Kidney epithelial cell (primary cell): ENCODE measurements at places on chromosomes 13 and 19.

- DNase-seq = no peak
These were observed 34.9 kb upstream of the RCBTB2 start for GRCh38 chr13:48567515-48568369.

- no peak for DNase-seq
These were observed 15.1 kb downstream of the CRTC1 start for GRCh38 chr19:18698321-18699167.

DNA sequence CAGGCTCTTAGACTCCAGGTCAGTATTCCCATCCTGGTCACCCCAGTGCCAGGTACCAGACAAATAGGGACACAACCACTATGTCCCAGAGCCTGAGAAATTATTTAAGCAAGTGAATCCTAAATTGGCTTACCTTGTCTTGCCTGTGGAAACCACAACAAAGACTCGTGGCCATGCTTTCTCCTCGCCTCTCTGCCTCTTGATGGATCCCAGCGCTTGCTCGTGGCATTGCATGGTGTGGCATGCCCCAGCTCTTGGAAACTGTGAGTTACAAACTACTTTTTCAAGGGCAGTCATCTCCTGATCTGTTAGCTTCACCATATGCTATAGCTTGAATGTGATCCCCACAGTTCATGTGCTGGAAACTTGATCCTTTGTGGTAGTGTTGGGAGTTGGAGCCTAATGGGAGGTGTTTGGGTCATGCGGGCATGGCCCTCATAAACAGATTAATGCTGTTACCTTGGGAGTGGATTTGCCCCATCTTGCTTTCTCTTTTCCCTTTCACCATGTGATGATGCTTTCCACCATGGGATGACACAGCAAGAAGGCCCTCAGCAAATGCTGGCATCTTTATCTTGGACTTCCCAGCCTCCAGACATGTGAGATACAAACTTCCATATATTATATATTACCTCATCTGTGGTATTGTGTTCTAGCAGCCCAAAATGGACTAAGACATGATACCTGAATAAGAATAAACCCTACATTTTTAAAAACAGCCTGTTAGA, 31.2 kb downstream of the SPRYD7 start:
- no peak for DNase-seq

- DNase-seq = no peak
These were observed 16.9 kb downstream of the DZIP1 start for GRCh38 chr13:95627590-95627989.

DNA sequence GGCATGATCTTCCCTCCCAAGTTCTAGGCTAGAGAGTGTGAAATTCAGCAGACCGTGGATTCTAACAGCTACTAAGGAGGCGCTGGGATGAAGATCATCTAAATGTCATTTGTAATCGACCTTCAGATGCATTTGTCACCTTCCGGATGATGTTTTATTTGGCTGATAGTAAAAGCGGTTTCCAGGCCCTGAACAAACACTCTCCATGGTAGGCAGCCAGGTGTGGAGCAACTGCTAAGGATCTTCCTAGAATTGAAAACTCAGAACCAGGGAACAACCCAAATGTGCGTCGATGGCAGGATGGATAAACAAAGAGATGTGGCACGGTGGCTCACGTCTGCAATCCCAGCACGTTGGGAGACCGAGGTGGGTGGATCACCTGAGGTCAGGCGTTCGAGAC, 107.2 kb upstream of the CACNA1A start:
- DNase-seq = no peak

GRCh38 chr13:51924756-51925544, 63.2 kb downstream of the CCDC70 start:
- DNase-seq = no peak

- no peak for DNase-seq
These were observed at the start of gene CNOT3 for GRCh38 chr19:54137699-54138488. Gene CNOT3 (plus strand): TSS chr19:54137762. CDS start chr19:54142979, 5,217 bp downstream.

GRCh38 chr13:50950849-50951248, 41.3 kb downstream of the RNASEH2B start:
- DNase-seq = no peak

DNA sequence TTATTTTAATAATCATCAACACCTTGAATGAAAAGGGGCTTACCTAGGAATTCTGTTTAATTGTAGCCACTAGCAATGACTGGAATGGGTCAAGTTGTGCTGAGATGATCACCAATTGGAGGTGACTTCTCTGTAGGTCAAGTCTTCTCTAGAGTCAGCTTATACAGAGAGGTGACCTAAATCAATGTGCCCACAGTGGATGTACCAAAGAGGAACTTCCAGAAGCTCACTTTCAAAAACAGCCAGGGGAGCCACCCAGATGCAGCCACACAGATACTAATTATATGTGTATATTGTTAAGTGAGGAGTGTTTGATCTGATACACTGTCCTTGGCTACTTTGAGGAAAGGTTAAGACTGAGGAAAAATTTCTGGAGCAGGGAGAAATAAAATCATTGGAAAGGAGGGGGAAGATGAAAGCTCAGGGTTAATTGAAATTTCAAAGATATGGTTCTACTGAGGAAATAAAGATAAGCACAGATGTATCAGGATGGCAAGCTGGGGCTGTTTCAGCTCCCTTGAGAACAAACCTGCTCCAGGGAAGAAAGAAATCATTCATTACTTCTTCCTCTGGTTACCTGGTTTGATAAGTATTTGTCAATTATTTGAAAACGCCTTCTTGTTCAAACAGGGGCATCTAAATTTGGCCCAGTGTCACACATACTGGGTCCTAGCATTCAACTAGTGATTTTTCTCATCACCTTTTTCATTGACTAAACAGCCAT, 5.1 kb downstream of the GPR183 start:
- DNase-seq = no peak

DNA sequence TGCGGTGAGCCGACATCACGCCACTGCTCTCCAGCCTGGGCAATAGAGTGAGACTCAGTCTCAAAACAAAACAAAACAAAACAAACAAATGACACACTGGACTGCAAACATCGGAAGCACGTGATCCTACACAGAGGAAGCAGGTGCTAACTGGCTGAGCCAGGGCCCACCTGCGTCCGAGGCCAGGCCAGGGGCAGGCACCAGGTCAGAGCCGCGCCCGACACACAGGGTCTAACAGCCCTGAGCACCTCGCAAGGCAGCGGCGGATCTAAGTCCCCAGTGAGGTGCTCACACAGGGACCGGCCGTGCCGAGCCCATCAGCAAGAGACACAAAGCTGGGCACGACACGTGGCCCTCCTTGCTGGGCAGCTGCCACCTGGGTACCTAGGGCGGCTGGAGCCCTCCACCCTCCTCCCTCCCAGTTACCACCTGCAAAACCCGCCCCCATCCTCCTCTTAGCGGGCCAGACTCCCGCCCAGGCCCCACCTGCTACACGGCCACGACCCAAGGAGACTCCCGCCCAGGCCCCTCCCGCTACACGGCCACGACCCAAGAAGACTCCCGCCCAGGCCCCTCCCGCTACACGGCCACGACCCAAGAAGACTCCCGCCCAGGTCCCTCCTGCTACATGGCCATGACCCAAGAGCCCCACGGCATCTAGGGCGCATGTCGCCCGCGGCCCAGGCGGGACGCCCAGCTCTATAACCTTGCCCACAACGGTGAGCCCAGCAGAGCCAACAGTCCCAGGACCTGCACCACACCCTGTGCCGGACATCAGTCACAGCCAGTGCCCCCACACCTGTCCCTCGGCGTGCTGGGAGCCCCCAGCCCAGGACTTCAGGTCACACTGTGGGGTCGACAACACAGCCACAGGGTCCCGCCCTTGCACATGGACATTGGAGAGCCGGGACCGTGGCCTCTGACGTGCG, 15.6 kb downstream of the AP3D1 start:
- DNase-seq = no peak
